ENCODE measurements at places on chromosomes 1 and 21. TPM values are rescaled to one million over a fixed set of nuclear protein-coding genes. Genes with fewer than 3 reads are reported as not detected.

The FMO4 gene
- 1.4 TPM for total RNA-seq

The DPT gene
- not detected for total RNA-seq

The LCE6A gene
- total RNA-seq, result not detected

The RNF186 gene
- total RNA-seq, result not detected

The ERVH48-1 gene
- not detected for total RNA-seq

The EIF3I gene
- total RNA-seq, result 323 TPM

The NAV1 gene
- 22.8 TPM for total RNA-seq

The RSPO1 gene
- 0.15 TPM for total RNA-seq

The GUCA2B gene
- total RNA-seq, result not detected

The NTMT2 gene
- total RNA-seq, result not detected

The OR2L13 gene
- total RNA-seq, result not detected

The HSPB7 gene
- 0.27 TPM for total RNA-seq

The SZT2 gene
- 43.0 TPM for total RNA-seq

The OLFML2B gene
- 1.3 TPM for total RNA-seq

The CELA2B gene
- not detected for total RNA-seq

The KIF2C gene
- total RNA-seq, result 92.6 TPM

The CHI3L1 gene
- total RNA-seq, result not detected

The RHD gene
- not detected for total RNA-seq

The SLC1A7 gene
- not detected for total RNA-seq

The DISP3 gene
- 2.3 TPM for total RNA-seq

The SPRR2A gene
- not detected for total RNA-seq

The CDC20 gene
- total RNA-seq, result 355 TPM

The CATSPERE gene
- total RNA-seq, result 0.34 TPM

The TCHHL1 gene
- not detected for total RNA-seq

The LCE1A gene
- total RNA-seq, result not detected

The RIPPLY3 gene
- total RNA-seq, result not detected

The MTARC1 gene
- 26.5 TPM for total RNA-seq

The IFI44L gene
- 0.10 TPM for total RNA-seq

The FMO3 gene
- 0.12 TPM for total RNA-seq

The TNFRSF4 gene
- total RNA-seq, result 0.37 TPM

The AMY2A gene
- total RNA-seq, result 0.42 TPM

The SPRR4 gene
- not detected for total RNA-seq

The HCRTR1 gene
- total RNA-seq, result not detected

The PRAMEF2 gene
- not detected for total RNA-seq

All from HCT116 (cell line).